ENCODE measurements at places on chromosomes 13 and 19.

DNA sequence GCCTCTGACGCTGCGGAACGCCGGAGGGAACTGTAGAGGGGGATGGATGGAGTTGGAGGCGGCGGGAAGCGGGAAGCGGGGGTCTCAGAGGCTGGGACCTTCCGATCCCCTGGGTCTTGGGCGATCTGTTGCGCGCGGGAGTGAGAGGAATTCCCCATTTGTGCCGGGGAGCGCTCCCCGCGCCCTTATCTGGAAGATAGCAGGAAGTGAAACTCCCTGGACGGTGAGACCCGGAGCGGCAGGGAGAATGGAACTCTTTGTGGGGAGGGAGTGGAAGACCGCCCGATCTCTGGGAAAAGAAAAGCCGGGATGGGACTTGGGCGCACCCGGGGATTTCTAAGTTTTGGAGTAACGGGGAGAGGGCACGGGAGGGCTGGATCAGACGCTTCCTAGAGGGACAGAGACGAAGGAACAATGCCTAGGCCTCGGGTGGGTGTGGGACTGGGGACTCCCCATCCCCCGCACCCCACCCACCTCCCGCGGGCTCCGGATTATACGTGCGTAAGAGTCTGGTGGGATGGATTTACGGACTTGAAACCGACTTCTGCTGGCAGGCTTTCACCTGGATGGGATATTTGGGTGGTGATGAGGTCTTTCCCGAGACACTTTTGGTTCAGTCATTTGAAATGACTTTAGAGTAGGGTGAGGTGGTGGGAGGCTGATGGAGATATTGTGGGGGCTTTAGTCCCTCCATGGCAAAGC is 495 bp downstream of the LSR start:
- no peak for DNase-seq

GRCh38 chr13:97134364-97135095 is 87.6 kb upstream of the MBNL2 start:
- no peak for DNase-seq

DNA sequence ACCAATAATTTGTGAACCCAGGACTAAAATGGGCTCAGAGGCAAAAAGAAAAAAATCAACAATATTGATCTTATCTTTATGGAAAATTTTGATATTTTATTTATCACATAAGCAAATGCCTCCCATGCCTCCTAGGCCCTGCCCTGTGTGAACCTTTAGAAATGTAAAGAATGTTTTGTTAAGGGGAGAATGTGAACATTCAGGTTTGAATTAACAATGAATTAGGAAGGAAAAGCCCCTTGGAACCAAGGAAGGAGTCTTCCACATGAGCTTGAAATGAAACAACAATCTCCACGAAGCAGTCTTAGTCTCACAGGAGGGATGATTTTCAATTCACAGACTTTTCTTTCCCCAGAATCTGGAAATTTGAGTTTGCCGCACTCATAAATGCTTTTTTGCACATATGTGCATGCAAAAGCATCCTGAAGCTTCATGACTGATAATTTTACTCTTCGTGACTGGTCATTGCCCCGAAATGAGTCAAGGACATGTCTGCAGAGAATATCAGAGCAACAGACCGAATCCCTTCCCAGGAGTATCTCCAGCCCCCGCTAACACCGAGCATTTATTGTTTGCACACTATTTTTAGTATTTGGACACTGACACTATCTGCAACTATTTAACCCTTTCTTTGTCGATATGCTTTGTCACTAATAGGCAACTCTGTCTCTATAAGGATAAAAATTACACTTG is 135.2 kb downstream of the DCT start:
- DNase-seq, result no peak

- no peak for DNase-seq
Measured at GRCh38 chr13:22800526-22801401, 380.0 kb upstream of the SGCG start.

- DNase-seq, result no peak
Measured at GRCh38 chr13:54449922-54450321, 1421.3 kb downstream of the OLFM4 start.

DNA sequence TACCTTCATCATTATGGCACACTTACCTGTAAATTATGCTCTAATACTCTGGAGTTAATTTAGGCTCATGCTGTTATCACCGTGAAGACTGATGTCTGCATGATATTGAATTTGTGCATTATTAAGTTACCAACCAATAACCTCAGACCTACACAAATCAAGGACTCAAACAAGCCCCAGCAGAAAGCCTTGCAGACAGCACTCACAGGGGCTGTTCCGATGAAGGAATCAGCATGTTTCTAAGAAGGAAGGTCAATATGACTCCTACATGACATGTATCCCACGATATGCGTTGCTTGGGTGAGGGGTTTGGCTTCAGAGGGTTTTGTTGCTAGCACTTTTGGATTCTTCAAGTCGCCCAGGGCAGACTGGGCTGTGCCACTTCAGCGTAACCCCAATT is 1071.2 kb upstream of the SLC10A2 start:
- no peak for DNase-seq

DNA sequence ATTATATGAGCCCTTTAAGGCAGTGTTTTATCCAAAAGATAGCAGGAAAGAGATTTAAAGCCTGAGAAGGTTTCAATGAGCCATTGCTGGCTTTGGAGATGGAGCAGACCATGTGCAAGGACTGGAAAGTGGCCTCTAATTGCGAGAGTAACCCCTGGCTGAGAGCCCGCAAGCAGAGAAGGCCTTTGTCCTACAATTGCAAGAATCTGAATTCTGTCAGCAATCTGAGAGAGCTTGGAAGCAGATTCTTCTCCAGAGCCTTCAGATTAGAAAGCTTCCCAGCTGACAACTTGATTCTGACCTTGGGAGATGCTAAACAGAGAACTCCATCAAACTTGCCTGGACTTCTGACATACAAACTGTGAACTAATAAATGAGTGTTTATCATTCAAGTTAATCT is 528.7 kb upstream of the KLF12 start:
- no peak for DNase-seq

DNA sequence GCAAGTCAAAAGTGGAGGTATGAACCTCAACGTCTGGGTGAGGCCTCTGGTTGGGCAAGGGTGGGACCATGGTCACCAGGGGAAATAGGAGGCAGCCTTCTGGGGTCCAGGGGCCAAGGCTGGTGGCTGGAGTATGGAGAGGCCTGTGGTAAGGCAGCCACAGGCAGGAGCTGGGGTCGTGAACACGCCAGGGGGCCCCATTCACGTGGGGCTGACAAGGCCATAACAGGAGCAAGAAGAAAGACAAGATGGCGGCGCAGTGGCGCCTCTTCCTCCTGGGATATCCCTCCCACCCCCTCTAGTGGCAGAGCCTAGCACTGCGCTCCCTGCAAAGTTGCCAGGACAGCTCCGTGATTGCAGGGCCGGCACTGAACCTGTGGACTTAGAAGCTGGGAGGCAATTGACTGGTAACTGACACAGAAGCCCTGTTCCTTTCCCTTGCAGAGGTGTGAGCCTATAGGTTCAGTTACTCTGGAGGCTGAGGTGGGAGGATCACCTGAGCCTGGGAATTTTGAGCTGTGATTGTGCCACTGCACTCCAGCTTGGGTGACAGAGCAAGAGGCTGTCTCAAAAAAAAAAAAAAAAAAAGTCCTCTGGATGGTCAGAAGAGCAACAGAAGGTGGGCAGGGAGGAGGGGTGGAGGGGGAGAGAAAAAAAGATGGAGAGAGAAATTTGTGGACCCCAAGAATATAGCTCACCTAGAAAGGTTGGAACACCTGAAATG is 19.7 kb upstream of the EDDM13 start:
- no peak for DNase-seq

DNA sequence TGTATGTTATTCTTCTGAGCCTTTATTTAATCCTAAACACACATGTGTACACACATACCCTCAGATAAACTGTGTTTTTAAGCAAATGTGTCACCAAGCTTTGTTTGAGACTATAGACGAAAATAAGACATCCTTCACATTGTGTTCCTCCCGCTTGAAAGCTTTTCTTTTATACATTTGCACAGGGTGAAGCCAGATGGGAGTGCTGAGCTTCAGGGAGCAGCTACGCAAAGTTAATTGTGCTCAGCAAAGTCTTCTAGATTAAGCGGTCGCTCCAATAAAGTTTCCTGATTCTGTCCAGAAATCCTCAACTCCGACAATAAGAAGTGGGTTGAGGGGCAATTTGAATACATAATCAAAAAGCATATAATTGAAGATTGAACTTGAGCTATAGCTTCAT is 117.2 kb upstream of the ARGLU1 start:
- no peak for DNase-seq

GRCh38 chr13:110495376-110495775 is 66.1 kb downstream of the RAB20 start:
- DNase-seq, result no peak

GRCh38 chr13:100128838-100129237 is 39.9 kb downstream of the PCCA start:
- DNase-seq, result no peak

DNA sequence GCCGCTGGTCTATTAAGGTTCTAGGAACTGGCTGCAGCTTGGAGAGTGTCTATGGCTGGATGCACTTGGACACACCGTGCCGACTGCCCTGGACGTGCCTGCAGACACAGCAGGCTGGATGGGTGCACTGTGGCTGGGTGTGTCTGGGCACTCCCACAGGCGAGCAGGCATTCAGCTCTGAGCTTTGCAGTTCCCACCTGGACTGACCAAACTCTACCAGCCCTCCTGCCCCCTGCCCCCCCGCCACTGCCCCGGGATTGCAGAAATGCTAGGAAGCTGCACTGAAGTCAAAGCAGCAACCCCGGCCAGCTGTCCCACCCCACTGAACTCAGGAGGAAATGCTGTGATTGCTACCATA is 7.0 kb upstream of the LRP3 start:
- DNase-seq, result no peak

DNA sequence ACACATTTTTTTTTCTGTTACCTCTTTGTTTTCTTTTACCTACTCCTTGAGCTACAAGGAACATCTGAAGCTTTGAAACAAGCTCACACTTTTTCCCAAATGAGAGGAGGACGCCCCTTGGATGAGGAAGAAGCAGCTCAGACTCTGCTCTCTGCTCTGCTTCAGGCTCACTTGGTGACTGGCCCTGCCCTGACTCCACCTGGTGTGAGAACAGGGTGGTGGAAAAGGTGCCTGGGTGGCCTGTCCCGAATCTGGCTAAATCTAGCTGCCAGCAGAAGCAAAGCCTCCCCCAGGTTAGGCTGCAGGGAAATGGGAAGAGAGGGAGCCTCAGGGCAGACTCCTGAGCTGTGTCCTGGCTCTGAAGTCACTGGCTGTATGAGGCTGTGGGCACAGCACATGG is 68.0 kb upstream of the CEACAM8 start:
- no peak for DNase-seq

DNA sequence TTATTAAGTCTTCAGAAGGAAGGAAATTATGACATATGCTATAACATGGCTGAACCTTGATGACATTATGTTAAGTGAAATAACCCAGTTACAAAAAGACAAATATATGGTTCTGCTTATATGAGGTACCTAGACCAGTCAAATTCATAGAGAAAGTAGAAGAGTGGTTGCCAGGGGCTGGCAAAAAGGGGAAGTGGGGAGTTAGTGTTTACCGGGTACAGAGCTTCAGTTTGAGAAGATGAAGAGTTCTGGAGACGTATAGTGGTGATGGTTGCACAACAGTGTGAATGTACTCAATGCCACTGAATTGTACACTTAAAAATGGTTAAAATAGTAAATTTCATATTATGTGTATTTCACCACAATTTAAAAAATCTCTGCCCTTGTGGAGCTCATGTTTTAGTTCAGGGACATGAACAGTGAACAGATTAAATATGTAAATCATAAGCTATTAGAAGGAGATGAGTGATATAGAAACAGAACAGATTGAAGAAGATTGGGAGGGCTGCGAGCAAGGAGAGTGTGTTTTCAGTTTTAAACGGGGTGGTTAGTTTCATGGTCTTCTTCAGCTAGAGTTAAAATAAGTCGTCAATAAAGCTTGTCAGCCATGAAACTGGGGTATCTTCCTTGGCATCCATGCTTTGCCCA is 355.2 kb downstream of the KCNRG start:
- DNase-seq, result no peak

- DNase-seq, result no peak
Measured at GRCh38 chr13:111049791-111050538, 65.1 kb upstream of the ARHGEF7 start.

DNA sequence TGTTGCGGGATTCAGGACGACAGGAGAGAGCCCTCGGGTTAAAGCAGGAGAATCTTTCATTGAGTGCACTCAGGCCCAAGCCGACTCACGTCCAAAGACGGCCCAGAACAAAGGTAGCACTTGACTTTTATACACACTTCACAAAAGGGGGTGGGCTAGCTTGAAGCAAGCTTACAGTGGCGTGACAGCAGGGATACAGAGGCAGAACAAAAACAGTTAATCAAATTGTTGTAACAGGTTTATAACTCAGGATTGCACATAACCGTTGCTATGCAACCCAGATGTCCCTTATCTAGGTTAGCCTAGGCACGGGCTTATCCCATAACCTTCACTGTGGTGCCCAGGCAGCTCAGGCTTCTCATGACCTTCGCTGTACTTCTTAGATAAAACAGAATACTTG is 2.0 kb downstream of the MED25 start:
- DNase-seq, result peak; percentile 70

DNA sequence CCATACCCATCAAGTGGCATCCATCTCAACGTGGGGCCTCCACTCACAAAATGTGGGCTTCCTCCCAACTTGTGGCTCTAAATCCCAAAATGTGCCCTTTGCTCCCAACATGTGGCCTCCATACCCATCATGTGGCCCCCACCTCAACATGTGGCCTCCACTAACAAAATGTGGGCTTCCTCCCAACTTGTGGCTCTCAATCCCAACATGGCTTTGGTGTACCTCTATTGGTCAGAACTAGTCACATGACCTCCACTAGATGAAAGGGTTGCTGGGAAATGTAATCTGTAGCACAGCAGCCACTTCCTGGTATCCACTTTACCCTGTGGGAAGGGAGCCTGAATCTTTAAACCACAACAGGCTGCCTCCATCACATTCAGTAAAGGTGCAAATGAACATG is 10.1 kb upstream of the ACER1 start:
- no peak for DNase-seq

GRCh38 chr19:38526430-38526829 is 91.3 kb downstream of the MAP4K1 start:
- DNase-seq, result no peak

- DNase-seq, result no peak
Measured at GRCh38 chr19:42246143-42246921, 3.9 kb upstream of the GSK3A start.

- no peak for DNase-seq
Measured at GRCh38 chr19:48283908-48284307, 14.0 kb downstream of the ZNF114 start.

DNA sequence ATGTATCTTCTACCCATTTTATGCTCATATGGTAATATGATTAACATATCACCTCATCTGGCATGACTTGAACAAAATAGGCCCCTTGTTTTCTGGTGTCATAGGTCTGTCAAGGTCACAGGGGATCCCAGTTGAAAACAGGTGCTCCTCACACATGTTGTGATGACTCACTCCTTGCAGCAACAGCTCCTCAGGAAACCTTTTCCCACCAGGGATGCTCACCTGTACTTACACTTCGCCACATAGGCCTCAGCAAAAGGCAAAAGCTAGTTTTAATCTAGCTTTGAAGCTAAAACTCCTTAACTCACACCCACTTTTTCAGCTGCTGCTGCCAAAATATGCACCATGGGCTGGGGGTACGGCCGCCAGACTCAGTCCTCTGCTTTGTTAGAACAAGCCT is 110.0 kb upstream of the SOX21 start:
- no peak for DNase-seq

GRCh38 chr13:113373811-113374485 is 10.0 kb upstream of the GRTP1 start:
- no peak for DNase-seq

GRCh38 chr13:27372896-27373295 is 51.5 kb upstream of the GTF3A start:
- peak; percentile 90 for DNase-seq

Data from NCI-H510A (cell line).